Mesothelial cell of epicardium (in vitro differentiated cells): ENCODE measurements at places on chromosomes 7 and 10. TPM values are rescaled to one million over a fixed set of nuclear protein-coding genes. Genes with fewer than 3 reads are reported as not detected.

GRCh38 chr10:15558136-15558535, 161.6 kb downstream of the ITGA8 start:
- DNase-seq, result no peak

GRCh38 chr7:43480581-43480980, 102.3 kb upstream of the STK17A start:
- no peak for DNase-seq

Gene ZNF804B
- 0.38 to 0.66 TPM (median 0.47 TPM) in 3 replicates for total RNA-seq

Gene LIPJ
- total RNA-seq, result 0.18 to 0.47 TPM (median 0.22 TPM) in 3 replicates

DNA sequence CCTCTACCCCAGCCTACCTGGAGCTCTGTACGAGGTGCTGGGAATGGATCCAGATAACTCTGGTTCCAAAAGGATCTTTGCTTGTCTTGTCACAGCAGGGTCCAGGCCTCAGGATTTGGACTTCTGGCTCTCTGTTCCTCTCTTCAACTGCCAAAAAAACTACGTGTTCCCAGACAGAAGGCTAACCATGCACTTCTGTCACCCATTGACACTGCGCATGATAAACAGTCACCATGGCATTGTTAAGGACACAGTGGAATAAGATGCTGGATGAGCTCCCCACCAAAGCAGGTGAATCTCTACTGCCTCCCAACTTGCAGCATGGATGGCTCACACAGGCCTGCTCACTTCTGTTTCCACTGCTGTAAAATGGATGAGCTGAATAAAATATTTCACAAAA, 637.9 kb downstream of the TNS3 start:
- DNase-seq, result no peak

Gene GTPBP10
- total RNA-seq, result 20.8 to 25.6 TPM (median 23.8 TPM) in 3 replicates

DNA sequence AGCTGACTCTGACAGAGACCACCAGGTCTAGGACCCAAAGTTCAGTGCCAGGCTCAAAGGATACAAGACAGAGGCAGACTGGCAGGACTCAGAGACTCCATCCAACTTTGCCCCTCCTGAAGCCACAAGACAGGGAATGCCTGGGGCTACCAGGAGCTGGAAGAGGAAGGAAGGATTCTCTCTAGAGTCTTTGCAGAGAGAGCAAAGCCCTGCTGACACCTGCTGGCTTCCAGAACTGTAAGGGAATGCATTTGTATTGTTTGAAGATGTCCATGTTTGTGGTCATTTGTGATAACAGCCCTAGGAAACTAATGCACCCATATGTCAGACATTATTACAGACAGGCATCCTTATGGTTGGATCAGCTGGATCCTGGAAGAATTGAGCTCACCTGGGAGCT, 132.3 kb upstream of the C7orf33 start:
- DNase-seq, result no peak

- DNase-seq, result no peak
Observed at GRCh38 chr10:70604106-70604505, 1.6 kb upstream of the PRF1 start.

DNA sequence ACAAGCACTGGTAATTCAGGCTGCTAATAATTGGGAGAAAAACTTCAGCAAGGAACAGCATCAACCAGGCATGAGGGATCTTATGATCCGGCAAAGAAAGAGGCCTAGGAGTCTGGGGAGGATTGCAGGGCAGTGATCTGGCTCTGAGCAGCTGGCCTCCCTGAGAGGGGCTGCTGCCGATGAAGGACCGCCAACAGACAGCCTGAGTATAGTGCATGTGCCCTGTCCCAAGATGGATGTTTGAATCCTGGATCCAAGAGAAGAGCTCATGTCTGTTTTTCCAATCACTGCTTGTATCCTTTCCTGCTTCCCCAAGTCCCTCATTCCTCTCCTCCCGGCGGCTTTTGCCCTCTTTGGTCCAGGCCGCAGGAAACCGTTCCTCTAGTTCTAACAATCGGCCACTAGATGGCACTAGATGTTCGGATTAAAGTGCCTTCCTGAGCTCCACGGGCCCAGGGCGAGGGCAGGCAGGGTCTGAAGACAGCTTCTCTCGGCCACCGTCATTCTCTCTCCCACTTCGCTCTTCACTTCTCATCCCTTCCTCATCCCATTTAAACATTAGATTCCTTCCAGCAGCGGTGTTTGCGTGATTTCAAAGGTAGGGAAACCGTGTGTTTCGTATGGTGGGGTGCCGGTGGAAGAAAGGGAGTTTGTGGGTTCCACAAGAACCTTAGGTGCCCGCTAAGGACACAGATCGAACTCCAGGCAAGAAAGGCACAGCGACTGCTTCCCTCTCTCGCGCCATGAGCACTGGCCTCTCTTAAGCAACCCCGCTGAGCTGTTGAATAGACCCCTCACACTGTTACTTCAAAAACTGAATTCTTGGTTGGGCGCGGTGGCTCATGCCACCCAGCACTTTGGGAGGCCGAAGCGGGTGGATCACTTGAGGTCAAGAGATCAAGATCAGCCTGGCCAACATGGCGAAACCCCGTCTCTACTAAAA, 82.4 kb downstream of the ADCYAP1R1 start:
- DNase-seq, result peak; percentile 74

DNA sequence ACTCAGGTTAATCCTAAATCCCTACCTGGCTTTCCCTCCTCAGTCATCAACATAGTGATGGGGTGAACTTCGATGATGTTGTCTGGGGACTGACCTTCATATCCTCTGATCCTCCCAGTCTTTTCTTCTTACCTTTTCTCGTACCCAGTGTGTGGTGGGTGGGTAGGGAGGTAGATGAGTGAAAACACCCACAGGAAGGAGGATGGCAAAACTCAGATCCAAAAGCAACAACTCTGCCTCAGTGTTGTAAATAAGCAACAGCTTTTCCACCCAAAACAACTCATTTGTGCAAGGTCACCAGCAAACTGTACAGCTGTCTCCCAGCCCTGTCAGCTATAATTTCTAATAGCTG, 38.6 kb downstream of the VOPP1 start:
- no peak for DNase-seq

Gene POM121
- 66.8 to 68.5 TPM (median 66.8 TPM) in 3 replicates for total RNA-seq

- no peak for DNase-seq
Observed at GRCh38 chr7:144761493-144761892, 74.4 kb downstream of the TPK1 start.

DNA sequence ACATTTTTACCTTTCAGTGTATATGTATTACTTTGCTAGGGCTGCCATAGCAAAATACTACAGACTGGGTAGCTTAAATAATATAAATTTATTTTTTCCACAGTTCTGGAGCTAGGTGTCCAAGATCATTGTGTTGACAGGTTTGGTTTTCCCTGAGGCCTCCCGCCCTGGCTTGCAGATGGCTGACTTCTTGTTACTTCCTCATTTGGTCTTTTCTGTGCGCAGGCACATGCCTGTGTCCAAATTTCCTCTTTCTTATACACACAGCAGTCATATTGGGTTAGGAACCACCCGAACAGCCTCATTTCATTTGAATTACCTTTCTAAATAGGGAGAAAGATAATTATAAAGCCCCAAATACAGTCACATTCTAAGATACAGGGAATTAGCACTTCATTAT, 521.6 kb upstream of the SORCS1 start:
- no peak for DNase-seq

DNA sequence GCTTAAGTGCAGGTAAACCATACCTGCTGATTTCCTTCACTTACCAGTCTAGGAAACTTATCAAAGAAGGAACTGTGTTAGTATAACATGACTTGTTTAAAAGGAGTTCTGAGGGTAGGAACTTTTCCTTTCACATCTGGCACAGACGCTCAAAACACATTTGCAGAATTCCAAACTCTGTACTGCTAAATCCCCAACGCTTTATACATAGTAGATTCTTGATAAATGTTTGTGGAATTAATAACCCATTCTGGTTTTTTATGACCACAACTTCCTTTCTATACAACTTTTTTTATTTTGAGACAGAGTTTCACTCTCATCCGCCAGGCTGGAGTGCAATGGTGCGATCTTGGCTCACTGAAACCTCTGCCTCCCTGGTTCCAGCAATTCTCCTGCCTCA, 7.7 kb upstream of the TRUB1 start:
- DNase-seq, result no peak

Gene GATA3
- 59.6 to 67.4 TPM (median 63.6 TPM) in 3 replicates for total RNA-seq

- DNase-seq, result no peak
Observed at GRCh38 chr7:156438011-156438410, 202.6 kb upstream of the RNF32 start.

DNA sequence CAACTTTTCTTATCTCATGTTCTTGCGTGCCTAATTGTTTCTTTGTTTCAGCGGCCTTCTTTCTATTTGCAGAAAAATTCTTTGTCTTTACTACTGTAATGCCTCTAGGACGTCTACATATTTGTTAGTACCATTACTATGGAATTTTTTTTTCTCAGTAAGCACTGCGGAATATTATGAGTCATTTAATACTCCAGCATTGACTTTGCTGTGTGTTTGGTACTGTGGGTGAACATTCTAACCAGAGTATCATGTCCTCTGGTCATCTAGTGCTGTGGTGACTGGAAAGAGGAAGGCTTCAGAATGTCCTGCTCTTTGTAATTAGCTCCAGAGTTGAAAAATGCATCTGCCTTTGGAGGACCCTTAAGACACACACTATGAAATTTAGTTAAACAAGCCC, 58.5 kb upstream of the FERD3L start:
- DNase-seq, result no peak

DNA sequence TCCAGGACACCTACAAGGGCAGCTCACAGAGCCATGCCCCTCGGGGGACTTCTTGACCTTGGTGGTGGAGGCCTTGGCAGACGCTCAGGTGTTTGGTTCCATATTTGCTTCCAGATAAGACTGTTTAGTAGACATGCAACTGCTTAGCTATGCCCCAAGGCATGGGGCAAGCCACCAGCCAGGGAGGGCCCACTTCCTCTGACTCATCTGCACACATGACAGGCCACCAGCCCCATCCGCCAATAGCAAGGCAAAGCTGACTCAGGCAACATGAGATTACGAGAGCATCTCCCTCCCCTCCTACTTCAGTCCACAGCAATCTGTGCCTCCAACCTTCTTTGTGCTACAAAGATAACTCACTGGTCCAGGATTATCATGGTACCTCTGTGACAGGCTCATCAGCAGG, 54.9 kb downstream of the KCNMA1 start:
- no peak for DNase-seq

DNA sequence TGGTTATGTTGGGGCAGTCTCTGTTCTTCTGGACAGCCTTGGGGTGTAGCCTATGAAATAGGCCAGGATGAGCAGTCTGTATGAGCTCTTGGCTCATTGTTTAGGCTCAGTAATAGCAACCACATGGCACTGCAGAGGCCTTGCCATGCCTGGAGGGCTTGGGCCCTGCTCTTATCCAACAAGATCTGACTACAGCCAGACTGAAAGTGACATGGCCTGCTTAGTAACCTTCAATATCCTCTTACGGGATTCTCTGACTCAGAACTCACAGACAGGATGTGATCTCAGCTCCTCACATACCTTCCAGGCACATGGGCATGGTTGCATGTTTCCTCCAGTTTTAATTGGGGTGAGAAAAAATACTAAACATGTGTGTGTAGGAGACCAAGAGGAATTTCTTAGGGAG, 289.3 kb downstream of the PTEN start:
- DNase-seq, result no peak

DNA sequence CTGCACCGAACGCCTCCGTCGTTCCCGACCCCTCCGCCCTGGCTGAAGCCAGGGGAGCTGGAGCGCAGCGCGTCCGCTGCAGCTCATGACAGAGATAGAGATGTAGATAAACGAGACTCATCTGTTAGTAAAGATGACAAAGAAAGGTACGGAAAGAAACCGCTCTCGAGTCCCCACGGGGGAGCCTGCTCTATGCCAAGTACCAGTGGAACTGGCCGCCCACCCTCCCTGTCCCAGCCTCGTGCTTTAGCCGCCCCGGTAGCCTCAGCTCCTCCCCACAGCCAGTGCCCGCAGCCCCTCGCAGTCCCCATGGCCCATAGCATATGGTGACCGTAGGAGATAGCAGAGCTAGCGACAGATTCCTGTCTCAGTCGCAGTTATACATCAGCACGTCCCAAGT, 344.7 kb upstream of the GALNT17 start:
- no peak for DNase-seq

DNA sequence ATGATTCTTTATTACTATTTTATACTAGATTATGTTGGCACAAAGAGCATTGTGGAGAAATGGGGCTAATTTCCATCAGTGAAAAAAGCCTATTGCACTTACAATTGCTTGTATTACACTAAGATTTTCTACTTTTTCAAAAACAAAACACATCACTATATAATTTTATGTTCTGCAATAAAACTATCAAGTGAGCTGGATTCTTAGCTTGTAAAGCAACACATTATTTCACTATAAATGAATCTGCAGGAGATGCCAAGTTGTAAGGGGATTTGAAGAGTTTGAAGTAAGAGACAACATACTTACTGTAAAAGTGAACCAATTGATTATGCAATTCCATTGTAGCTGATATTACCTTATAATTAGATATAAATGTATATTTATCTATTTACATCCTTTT, 333.3 kb upstream of the SEMA3D start:
- DNase-seq, result no peak

DNA sequence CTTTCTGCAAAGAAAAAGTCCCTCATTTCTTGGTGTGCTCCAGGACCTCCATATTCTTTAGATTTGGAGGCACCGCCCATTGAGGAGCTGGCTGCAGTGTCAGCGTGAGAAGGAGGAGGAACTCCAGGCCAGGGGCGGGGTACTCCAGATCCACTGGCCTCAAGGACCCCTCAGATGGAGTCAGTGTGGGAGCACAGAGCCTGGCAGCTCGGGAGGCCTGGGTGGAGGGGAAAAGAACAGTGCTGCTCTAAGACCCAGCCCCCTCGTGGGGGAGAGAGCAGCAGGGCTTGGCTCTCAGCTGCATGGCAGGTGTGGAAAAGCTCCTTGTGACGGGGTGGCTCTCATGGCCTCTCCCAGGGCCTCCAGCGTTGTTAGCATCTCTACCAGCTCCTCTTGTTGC, 70.5 kb downstream of the ITGB1 start:
- DNase-seq, result no peak

- DNase-seq, result no peak
Observed at GRCh38 chr10:29681676-29682448, 47.1 kb upstream of the SVIL start.

Gene PPP1R3C
- 9.2 to 9.9 TPM (median 9.7 TPM) in 3 replicates for total RNA-seq

DNA sequence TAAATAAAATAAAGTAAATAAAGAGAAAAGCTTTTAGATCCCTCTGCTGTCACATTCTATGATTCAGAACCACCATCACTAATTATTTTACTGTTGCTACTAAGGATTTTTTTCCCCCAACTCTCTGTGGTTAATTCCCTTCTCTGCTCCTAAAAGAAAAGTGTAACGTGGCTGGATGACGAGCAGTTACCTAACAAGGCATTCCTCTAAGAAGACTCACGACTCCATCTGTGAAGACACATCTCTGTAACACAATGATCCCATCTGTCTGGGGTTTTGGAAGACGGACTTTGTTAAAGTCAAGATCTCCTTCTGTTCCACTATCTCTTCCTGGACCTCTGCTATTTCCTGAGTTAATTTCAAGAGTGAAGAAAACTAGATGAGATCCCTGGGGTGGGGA, 179.9 kb downstream of the SFMBT2 start:
- no peak for DNase-seq

GRCh38 chr7:95095259-95095965, 188.0 kb downstream of the PPP1R9A start:
- DNase-seq, result no peak

- DNase-seq, result no peak
Observed at GRCh38 chr10:95249467-95249866, 41.3 kb downstream of the PDLIM1 start.
